ENCODE measurements at places on chromosomes 12 and 14. TPM values are rescaled to one million over a fixed set of nuclear protein-coding genes. Genes with fewer than 3 reads are reported as not detected.
A peak's percentile ranks its signal among the peaks of the same experiment; 100 is the strongest.

PDE3A gene
- 7.6 TPM for polyA plus RNA-seq

WASHC4 gene
- polyA plus RNA-seq: 26.3 TPM

SYCP3 gene
- polyA plus RNA-seq: 0.22 TPM

RFC5 gene
- polyA plus RNA-seq: 51.7 TPM

DNA sequence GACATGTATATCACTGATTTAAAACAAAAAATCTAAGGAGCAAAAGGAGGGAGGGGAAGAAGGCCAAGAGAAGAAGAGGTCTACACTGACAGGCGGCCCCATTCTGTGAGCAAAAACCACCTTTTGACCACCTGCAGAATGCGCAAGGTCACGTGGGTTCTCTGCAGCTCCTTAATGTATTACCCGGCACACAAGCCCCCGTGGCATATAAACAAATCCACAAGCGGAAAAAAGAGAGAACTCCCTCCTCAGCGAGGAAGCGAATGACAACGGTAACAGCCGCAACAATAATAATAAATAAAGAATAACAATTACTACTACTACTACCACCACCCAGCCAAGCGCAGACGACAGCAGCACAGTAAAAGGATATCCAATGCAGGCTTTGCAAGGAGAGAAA lies 1.3 kb downstream of the KSR2 start:
- no peak for DNase-seq

GRCh38 chr14:99177886-99178835 lies 93.8 kb downstream of the BCL11B start:
- DNase-seq: no peak

DNA sequence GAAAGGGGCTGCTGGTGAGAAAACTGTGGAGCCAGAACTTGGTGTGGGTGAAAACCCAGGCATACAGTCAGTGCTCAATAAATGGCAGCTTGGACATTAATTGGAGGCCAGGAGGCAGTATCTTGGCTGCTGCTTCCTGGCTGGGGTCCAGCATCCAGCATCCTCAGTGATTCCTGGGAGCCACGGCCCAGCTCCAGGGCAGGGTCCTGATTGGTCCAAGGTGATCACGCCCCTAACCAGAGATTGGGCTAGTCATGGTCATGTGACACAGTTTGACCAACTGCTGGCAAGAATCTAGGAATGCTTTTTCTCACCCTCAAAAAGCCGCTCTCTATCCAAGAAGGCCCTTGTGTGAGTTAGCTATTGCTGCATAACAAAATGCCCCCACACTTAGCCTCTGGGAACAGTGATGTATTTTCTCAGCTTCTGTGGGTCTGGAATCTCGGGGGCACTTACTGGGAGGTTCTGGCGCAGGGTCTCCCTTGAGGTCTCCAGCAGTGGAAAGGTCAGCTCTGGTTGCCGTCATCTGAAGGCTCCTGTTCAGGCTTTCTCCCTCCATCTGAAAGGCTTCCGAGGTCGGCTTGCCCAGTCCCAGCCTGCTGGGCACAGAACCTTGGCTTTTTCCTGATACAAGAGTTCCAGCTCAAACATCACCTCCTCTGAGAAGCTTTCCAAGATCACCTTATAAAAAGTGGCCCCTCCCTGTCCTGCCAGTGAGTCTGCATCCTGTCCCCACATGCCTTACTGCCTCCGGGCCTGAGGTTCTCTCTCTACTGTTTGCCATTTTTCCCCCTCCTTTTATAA lies 119.2 kb upstream of the NCOR2 start:
- DNase-seq: no peak

- no peak for DNase-seq
Observed at GRCh38 chr12:106086696-106087095, 52.1 kb downstream of the NUAK1 start.

DNA sequence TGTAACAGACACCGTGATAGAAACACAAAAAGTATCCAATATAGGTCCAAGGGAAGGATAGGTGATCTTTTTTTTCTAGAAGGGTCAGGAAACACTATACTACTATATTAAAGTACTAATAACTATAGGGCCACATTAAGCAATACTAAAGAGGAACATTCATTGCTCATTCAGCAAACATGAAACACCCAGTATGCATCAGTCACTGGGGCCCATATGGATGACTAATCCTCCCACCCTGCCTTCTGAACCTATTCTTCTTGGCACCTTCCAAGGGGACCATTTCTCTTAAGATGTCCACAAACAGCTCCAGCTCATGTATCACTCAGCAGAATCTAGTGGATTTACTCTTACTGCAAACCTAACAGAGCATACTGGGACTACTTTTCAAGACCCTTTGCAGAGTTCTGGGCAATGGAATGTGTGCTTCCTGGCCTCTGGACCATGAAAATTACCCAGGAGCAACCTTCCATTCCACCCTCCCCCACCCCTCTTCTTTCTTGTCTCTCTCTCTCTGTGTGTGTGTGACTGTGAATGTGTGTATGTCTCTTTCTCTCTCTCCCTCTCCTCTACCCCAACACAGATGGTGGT lies 187.9 kb downstream of the EPS8 start:
- peak; percentile 62 for DNase-seq

GRCh38 chr12:59570145-59570544 lies 25.7 kb upstream of the SLC16A7 start:
- peak; percentile 20 for DNase-seq

GRCh38 chr12:2752676-2753371 lies 41.9 kb upstream of the FKBP4 start:
- peak; percentile 25 for DNase-seq

- no peak for DNase-seq
Observed at GRCh38 chr14:96843137-96843536, 46.0 kb downstream of the VRK1 start.

DNA sequence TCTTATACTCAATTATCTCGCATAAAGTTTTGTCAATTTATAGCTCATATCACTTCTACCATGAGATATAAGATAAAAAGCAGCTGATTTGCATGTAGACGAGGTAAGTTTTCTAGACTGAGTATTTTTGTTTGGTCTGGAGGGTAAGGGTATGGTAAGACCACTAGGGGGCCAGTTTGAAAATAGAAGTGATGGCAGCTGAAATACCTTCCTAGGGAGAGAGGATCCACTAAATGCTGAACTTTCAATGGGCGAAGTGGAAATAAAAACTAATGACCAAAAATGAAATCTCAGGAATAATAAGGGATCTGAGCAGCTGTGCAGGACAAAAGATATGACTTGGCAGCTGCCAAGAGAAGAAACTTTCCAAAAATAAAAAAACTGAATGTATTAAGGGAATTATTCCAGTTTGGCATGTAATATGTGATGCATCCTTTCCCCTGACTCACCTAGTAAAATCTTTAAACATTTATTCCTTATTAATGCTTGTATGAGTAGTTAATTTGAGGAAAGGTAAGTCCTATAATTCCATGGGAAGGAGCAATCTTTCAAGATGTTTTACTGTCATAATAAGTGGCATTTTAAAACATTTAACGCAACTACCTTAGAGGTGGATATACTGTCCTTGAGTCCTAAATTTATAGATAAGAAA lies 754.5 kb downstream of the C12orf50 start:
- peak; percentile 42 for DNase-seq

- DNase-seq: no peak
Observed at GRCh38 chr12:14868916-14869506, 16.6 kb downstream of the MGP start.

GRCh38 chr12:48050174-48050573 lies 45.9 kb upstream of the COL2A1 start:
- DNase-seq: no peak

GRCh38 chr12:25818596-25819390 lies 139.7 kb upstream of the RASSF8 start:
- DNase-seq: no peak
